ENCODE measurements at places on chromosomes 7 and 10.

GRCh38 chr10:110859206-110859972 is 12.3 kb upstream of the PDCD4 start:
- DNase-seq, result no peak

DNA sequence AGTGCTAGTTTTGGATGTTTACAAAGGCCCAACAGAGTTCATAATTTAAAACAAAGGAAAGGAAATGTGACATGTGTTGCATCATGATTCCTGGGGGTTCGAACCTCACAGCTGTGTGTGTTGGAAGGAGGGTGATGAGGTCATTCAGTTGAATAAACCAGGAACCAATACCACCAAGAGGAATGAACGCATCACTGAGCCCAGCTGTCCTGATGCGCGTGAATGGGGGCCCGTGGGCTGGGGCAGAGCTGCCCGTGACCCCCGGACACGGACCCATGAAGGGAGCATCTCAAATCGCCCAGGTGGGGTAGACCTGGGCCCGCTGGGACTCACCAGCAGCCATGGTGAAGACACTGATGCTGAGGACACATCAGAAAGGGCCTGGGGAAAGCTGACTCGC is 33.0 kb downstream of the BRI3 start:
- DNase-seq, result no peak

GRCh38 chr7:41576166-41576565 is 126.7 kb downstream of the INHBA start:
- DNase-seq, result no peak

DNA sequence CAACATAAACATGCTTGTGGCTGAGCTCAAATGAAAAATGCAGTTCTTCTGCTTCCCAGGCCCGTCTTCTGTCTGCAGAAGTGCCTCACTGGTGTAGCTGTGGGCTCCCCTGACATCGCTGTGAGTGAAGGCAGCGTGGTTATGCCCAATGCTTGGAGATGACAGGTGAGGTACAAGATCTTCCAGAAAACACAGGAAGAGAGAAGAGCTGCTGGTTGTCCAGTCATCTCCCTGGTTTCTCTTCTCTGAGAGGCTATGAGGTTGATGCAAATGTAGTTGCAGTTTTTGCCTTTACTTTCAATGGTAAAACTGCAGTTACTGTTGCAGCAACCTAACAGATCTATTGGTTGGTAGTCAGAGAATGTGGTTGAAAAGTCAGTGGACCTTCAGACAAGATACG is 223.6 kb downstream of the GATA3 start:
- DNase-seq, result no peak

GRCh38 chr7:148472406-148472805 is 118.2 kb upstream of the C7orf33 start:
- DNase-seq, result no peak

GRCh38 chr10:46287846-46288477 is 1.2 kb downstream of the ANTXRL start:
- DNase-seq, result no peak

GRCh38 chr10:101663097-101663496 is 31.9 kb downstream of the FBXW4 start:
- DNase-seq, result no peak

GRCh38 chr7:26653430-26654399 is 210.7 kb downstream of the SKAP2 start:
- no peak for DNase-seq

DNA sequence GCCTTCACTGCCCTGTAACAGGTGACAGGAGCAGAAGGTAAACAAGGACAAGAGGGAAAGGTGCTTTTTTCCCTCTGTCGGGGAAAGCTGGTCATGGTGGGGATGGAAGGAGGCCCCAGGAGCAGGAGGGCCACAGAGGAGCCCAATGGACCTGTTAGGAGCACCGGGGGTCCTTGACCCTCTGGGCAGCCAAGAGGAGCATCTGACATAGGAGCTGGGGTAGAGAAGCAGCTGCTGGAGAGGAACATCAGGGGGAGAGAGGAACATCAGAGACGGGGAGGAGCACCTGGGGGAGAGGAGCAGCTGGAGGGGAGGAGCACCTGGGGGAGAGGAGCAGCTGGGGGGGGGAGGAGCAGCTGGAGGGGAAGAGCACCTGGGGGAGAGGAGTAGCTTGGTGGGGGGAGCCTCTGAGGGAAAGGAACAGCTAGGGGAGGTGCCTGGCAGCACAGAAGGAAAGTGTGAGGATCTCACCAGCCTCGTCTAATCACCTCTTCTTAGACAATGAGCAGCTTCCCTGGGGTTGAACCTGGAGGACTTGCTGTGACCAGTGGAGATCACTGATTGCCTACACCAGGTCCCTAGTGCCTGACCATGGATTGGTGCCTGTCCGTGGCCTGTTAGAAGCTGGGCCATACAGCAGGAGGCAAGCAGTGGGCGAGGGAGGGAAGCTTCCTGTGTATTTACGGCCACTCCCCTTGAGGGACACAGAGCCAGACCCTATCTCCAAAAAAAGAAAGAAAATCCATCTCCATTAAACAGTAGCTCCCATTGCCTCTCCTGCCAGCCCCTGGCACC is 37.6 kb downstream of the JAKMIP3 start:
- DNase-seq, result peak; percentile 21

DNA sequence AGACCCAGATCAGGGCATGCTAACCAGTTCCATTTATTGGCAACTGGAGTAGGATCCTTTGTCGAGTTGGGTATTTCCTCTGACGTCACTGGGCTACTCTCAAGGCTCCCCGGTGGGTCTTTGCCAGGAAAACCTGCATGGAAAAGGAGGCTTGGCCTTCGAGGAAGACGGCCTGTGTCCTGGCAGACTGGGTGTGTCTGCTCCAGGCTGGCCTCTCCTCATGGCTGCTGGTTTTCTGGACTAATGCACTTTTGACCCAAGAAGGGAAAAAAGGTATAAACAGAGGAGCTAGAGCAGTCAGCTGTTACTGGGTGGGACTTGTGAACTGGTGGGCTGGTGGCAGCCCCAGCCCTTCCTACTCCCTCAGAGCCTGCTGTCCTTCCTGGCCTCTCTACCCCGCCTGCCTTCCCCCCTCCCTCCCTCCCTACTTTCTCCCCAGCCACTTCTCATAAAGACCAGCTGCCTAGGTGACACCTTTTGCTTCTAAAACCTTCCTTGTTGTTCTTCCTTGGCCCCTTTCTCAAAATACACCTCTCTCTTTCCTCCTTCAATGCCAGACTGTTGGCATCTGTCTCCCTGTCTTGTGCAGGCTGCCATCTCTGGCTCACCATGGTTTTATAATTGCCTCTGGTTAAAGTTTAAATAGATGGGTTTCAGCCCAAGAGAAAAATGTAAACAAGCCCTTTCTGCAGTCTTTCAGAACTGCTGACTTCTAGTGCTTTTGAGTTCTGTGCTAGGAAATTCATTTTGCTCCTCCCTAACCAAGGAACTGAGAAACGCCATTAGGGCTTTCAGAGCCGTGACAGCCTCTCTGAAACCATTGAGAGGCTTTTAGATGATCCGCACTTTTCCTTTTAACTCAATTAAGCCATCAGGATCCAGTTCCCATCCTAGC is 101.8 kb upstream of the MKLN1 start:
- no peak for DNase-seq

DNA sequence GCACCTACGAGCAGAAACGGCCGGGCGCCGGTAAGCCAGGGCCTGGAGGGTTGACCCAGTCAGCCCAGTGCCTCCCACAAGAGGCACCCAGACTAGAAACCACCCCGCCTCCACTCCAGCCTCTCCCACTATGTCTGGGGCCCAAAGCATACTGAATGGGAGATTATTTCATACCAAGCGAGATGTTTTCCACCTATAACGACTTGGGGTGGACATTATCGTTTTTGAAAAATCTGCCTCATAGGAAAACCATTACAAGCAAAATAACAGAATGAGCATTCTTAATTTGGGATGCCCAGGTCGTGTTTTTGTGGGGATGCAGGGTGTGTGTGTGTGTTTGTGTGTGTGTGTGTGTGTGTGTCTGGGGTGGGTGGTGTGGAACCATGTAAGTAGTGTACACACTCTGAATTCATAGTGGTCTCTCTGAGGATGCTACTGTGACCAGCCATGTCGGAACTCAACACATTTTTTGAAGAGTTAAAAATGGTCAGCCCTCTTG is 1.6 kb downstream of the HOXA6 start:
- DNase-seq, result no peak

DNA sequence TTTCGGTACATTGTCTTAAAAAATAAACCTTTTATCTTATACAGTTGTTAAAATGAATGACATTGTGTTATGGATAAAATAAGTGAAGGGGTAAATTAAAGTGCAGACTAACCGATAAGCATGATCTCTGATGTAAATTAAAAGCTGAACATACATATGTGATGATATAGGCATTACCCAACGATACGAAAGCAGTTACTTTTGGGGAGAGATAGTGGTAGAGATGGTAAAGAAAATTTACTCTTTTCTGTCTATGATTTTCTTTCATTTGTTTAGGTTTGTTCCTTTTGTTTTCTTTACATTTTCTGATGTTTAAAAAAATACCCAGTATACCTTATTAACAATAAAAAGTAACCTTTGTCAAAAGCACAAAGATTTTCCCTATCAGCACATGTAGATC is 6.4 kb downstream of the C1GALT1 start:
- DNase-seq, result no peak

GRCh38 chr10:63633677-63634487 is 112.7 kb downstream of the REEP3 start:
- no peak for DNase-seq

DNA sequence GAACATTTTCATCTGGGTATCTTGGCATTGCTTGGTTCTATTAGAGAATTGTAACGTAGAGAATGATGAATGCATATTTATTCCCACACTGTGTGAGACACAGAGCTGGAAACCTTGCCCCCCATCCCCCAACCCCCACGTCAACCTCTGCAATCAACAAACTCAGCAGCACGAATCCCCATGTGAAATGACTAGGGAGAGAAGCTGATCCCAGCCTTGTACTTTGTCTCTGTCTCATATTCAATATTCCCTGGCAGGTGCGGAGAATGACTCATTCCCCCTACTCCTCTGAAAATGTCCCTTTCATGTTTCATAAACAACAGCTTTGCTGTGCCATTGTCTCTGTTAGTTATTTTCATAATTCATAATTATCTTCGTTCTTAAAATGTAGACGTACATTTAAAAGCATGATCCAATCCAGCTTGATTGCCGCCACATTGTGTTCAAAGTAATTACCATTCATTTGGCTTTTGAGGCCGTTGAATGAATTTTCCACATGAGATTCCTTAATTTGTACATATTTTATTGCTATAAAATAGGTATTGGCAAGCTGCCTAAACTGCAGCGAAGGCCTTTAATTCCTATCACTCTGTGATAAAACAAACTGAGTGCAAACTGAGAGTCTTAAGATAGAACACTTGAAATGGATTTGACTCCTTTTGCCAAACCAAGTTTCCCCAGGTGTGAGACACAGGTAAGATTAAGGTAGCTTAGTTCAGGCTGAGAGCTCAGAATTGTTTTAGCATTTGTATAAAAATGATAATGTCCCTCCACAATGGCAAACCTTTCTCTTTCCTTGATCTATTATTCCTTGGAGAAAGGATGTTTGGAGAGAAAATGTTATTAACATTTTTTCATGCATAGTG is 920.2 kb downstream of the TYW1 start:
- no peak for DNase-seq

DNA sequence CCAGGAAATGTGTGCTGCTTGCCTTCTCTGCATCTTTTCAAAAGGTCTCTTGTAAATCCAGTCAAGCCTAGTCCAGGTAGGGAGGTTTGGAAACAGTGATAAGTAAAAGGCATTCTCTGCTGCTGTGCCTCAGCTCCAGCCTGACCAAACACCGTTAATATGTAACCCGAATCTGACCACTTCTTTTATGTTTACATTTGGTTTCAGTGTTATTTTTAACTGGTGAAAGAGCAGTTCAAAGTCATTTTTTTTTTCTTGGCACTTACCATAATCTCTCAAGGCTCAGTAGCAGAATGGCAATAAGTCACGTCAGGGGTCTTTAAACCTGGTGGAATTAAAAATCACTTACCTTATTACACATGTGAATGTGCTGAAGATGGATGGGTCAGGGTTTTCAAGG is 216.8 kb downstream of the PTEN start:
- DNase-seq, result no peak

Data from ecto neural progenitor cell (in vitro differentiated cells).